Femur (tissue), 1 donor: ENCODE measurements at places on chromosomes 12 and 14.

DNA sequence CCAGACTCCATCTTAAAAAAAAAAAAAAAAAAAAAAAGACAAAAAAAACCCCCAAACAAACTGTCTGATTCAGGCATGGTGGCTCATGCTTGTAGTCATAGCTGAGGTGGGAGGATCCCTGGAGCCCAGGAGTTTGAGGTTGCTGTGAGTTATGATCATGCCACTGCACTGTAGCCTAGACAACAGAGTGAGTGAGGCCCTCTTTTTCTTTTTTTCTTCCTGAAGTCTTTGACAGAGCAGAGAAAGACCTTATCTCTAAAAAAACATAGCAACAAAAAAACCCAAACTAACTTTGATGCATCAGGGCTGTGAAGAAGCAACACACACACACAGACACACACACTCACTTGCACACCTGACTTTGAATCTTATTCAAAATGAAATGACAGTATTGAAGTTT, 7.7 kb upstream of the AMN1 start:
- DNase-seq, result no peak

GRCh38 chr14:76585616-76586015, 175.7 kb upstream of the VASH1 start:
- DNase-seq, result no peak

GRCh38 chr14:92719421-92719820, 29.0 kb downstream of the LGMN start:
- DNase-seq, result no peak

GRCh38 chr14:99479906-99480869, at the start of gene SETD3:
Gene SETD3, minus strand, starts transcription at chr14:99480859. Its CDS starts 15,054 bp downstream, at chr14:99465805.
- DNase-seq, result peak; percentile 75
